ENCODE measurements at places on chromosomes 5 and 9.

DNA sequence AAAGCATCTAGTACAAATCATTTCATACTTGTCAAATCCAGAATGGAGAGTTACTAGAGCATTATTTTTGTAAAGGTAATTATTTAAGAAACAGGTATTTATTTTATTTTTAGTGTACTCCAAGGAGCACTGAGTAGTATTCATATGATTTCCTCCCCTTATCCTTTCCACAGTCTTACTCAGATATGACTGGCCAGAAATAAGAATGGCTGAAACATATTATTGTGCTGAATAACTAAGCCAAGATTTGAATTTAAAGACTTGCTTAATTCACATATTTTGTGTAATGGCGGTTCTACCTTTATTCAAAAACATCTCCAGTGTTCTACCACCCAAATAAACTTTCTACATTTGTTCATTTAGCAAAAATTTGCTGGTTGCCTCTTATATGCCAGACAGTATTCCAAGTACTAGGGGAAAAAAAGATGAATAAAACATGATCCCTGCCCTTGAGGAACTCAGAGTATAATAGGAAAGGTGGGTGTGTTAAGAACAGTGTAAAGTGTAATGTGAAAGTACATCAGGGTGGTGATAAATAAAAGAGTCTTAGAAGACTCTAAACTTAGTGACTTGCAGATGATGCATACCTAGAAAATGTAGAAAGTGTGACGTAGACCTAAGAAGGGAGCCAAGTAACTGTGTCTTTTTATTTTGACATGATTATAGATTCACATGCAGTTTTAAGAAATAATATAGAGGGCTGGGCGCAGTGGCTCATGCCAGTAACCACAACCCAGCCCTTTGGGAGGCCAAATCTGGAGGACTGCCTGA is 110.4 kb upstream of the GRHPR start:
- DNase-seq, result no peak

DNA sequence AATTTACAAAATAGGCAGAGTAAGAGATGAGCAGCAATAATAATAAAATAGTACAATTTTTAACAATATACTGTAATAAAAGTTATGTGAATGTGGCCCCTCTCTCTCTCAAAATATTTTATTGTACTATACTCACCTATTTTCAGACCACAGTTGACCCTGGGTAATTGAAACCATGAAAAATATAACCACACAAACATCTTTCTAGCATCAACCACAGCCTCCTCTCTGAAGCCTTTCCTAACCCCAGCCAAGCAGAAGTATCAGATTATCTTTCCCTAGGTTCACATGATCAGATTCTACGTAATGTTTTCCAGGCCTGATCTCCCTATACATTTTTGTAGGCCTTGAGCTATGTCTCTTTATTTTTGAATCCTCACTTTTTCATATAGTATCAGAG is 35.2 kb downstream of the DNAH5 start:
- no peak for DNase-seq

DNA sequence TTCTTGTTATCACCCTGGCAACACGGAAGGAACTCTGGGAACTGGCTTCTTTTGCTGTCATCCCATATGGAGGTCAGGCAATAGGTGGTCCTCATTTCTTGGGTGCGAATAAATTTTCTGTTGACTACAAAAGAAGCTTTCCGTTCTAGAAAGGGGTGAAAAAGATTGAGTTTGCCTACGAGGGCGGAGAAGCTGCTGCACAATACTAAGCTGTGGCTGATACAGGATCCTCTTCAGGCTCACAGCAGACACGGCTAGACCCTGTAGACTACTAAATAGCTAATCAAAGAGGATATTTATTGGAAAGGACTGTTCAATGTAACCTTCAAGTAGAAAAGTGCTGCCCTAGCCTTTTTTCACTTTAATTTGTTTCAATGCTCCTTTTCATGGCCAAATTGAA is 58.1 kb downstream of the TJP2 start:
- no peak for DNase-seq

GRCh38 chr9:113541019-113541900 is 77.7 kb downstream of the RGS3 start:
- no peak for DNase-seq

DNA sequence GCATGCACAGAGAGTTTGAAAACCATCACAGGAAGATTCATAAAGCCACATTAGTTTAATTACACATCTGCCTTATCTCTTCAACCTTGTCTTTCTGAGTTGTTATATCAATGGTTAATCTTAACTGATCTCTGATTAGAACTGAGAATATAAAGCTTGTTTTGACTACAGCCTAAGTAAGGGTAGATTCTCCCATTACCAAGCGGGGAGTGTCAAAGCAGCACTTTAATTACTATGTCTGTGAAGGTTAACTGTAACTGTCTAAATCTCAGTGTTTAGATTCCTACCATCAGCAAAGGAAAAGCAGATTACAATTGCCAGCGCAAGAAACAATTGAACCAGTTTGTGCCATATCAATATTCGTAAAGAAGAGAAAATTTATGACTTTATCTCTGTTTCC is 348.7 kb downstream of the CDH12 start:
- no peak for DNase-seq

DNA sequence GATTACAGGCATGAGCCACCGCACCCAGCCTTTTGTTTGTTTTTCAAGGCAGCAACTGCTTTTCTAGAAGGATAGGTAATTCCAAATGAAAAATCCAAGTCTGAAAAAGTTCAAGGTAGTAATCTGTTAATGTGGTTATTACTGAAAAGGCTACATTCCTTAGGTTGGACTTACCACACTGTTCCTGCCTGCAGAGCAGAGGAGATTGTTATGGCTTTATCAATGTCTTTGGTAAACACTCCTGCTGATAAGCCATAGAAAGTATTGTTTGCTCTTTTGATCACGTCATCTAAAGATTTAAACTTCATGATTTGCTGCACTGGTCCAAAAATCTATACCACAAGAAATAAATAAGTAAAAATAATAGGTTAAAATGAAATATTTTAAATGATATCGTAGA is 43.4 kb downstream of the ALDH1A1 start:
- no peak for DNase-seq

GRCh38 chr9:130286781-130287428 is 21.3 kb downstream of the HMCN2 start:
- no peak for DNase-seq

DNA sequence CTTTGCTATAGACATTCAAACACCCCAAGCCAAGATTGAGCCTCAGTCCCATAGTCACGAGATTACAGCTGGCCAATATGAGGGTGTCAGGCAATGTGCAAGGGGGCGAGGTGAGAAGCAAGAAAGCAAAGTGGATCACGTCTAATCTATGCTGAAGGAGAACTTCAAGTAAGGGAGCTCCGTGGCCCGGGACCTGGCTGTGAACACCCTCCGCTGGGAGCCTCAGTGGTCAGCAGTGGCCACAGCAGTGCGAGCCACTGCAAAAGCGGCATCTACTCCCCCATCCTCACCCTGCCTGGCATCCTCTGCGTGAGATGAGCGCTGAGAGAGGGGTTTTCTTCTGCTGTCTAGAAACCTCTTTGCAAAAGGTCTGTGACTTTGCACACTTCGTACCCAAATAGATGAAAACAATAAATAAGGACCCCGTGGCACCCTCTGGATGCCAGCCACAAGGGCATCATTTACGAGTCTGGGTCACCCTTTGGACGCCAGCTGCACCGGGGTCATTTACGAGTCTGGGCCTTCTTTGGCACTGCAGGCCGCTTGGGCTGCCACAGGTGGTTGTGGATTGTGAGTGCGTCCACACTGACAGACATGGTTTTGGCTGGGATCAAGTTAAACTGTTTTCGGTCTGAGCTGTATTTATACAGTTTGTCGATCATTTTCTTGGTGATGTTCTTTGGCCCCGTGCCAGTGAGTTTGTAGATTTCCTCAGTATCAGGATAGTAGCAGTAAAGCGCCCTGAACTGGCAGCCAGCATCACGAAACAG is 96.4 kb downstream of the CAMSAP1 start:
- no peak for DNase-seq

- DNase-seq, result no peak
Measured at GRCh38 chr5:149388498-149389190, 9.6 kb upstream of the IL17B start.

GRCh38 chr5:55865831-55866230 is 14.7 kb downstream of the IL31RA start:
- no peak for DNase-seq

- no peak for DNase-seq
Measured at GRCh38 chr5:9283473-9283872, 262.4 kb downstream of the SEMA5A start.

GRCh38 chr9:70656281-70656680 is 241.8 kb upstream of the KLF9 start:
- DNase-seq, result no peak

- DNase-seq, result no peak
Measured at GRCh38 chr9:104934691-104935500, 6.9 kb upstream of the ABCA1 start.

DNA sequence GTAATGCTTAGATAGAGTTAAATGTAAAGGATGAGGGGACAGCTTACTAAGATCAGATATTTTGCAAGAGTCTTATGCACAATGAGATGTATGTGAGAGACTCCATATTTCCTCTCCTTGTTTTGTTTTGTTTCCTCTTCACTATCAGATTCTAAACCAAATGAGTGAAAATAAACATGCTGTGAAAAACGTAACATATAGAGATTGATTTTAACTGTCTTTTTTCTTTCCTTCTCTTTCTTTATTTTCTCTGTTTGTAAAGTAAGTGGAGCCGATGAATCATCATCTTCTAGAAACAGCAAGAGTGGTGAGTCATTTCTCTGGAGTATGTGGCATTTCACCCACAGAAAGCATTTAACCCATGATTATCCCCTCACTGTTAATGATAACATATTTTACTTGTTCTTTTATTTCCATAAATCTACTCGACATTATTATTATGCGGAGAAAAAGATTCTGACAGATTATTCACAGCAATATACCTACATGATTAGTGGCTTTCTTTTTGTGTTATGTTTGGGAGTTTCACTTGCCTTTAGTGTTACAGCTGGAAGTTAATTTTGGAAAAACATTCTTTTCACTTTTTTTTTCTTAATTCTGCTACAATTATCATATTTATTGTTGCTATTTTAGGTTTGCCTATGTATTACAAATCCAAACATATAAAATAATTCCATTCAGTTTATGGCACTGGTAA is 2.1 kb upstream of the ANXA1 start:
- DNase-seq, result no peak

- no peak for DNase-seq
Measured at GRCh38 chr9:83359039-83359438, 179.2 kb downstream of the FRMD3 start.

- DNase-seq, result no peak
Measured at GRCh38 chr9:89358376-89358916, 40.1 kb downstream of the SECISBP2 start.

DNA sequence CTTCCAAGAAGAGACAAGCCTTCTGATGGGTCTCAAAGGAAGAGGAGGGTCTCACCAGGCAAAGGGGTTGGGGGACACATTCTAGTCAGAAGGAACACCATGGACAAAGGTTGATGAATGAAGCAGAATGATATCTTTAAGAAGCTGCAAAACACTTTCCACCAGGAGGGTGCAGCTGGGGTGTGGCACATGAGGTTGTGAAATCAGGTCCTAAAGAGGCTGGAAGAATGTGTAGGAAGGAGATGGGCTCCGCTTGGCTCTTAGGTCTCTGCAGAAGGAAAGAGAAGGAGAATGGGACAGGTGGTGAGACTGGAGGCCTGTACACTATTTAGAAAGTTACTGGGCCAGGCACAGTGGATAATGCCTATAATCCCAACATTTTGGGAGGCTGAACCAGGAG is 328.6 kb downstream of the PDE4D start:
- DNase-seq, result no peak

DNA sequence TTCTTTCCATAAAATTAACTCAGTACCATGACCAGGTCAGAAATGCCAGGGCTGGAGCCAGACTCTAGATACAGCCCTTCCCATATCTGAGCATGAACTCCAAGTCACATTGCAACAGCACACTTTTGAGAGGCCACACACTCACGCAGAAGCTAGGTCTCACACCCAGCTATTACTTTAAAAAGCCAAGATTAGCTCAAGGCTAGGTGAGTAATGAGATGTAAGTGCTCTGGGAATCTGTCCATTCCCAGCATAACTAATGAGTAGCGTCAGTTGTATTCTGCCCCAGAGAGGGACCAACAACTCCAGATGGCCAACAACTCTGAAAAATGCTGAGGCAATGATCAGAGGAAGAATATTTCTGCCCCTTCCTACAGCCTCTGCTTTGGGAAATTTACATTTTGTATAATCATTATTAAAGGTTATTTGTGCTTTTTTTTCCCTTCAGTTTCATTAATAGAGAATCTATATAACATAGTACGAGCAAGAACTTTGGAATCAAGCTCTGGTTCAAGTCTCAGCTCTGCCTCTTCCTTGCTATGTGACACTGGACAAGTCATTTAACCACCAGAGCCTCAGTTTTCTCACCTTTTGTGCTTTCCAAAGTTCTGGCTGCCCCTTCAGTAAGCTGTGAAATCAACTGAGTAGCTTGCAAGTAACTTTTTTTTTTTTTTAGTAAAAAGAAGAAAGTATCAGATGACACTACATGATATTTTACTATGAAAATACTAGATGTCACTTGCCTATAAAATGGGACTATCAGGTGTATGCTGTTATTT is 118.3 kb downstream of the NR6A1 start:
- DNase-seq, result no peak

DNA sequence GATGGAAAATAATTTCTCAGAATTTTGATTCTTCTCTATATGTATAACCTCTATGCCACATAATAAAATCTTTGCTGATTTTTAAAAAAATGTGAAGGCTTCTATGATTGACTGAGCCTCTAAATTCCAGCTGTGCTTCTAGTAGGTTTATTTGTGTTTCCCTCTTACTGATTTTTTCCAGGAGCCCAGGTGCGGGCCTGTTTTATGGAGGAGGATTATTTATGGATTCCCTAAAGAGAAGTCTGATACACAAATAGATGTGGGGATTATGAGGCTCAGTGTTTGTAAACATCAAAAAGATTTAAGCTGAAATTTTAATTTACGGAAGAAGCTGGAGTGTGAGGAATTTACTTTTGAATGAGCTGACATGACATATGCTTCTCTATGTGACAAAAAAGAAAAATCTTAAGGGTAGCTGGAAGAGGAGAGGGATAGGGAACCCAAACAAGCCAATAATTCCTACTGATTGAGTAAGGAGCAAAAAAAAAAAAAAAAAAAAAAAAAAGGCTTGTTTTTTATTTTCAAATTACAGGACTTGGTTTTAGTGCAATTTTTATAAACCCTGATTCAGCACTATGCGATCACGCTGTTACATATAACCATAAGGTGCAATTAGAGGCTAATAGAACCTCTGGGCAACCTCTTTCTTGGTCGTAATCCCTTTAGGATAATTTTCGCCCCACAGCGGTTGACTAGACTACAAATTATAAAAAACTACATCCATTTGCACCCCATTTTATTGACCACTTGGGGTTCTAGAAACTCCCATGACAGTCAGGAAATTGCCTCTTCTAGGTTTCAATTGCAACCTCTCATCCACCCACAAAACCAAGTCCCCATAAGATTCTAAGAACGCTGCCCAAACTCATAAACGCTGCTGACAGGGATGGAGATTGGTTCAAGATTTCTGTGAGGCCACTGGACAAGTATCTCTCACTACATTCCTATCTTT is 44.4 kb upstream of the RAI14 start:
- no peak for DNase-seq

DNA sequence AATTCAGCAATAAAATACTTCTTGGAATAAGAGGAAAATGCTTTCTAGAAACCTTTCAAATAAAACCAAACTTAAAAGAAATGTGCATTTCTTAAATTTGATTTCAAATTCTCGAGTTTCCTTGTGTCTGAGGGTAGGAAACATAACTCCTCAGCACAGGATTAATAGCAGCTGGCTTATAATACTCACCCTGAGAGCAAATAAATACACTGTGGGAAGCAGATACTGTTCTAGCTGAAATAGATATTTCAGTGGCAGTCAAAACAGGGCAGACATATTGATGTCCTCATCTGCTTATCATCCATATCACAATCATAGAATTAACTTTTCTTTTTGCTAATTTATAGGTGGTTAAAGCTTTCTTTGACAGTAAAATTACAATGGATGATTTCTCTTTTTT is 24.1 kb upstream of the FEM1C start:
- no peak for DNase-seq
